ENCODE measurements at places on chromosomes 13 and 19.

- DNase-seq: no peak
Measured at GRCh38 chr13:58598241-58598640, 966.7 kb downstream of the PCDH17 start.

- DNase-seq: no peak
Measured at GRCh38 chr13:109072505-109072904, 443.1 kb downstream of the MYO16 start.

- DNase-seq: no peak
Measured at GRCh38 chr19:29040951-29041350, 172.0 kb downstream of the UQCRFS1 start.

DNA sequence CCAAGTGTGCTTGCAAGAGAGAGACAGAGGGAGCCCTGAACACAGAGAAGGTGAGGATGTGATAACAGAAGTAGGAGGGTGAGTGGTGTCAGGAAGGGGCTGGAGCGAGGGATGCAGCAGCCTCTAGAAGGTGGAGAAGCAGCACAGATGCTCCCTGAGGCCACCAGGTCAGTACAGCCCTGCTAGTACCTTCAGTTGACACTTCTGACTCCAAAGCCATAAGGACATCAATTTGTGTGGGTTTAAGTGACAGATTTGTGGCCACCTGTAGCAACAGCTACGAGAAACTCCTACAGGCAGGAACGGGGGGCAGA, 6.9 kb downstream of the ERICH4 start:
- no peak for DNase-seq

GRCh38 chr13:102897371-102898138, 51.7 kb downstream of the ERCC5 start:
- DNase-seq: no peak

DNA sequence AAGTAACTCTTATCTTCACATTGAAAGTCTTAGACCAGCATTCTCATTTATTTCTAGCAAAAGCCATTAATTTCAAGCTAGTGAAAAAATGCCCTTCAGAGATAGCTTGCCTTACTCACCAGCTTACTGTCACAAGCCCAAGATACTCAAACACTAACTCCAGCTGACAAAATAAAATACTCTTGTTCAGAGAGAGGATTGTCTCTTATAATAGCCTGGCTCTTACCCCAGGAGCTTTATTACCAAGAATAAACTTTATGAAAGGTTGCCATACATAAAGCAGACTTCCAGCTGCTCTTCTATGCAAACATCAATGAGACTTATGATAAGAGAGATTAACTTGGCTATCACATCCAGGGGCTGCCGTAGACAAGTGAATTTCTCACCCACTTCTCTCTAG, 53.6 kb downstream of the XPO4 start:
- DNase-seq: no peak

DNA sequence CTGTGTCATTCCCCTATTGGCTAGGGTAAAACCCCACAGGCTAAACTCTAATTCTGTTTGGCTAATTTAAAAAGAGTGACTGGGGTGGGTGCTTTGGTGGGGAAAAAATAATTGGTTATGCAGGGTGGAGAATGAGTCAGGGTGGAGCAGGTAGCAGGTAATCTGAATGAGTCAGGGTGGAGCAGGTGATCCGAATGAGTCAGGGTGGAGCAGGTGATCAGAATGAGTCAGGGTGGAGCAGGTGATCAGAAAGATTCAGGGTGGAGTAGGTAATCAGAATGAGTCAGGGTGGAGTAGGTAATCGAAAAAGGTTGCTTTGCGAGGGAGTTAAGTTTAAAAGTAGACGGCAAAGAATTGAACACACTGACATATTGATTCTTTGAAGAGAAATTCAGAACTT, 1218.8 kb upstream of the ATXN8OS start:
- no peak for DNase-seq
